Activated CD4-positive, alpha-beta memory T cell treated with anti-CD3 and anti-CD28 coated beads for 36 hours (primary cell): ENCODE measurements at places on chromosomes 7 and 10. TPM values are rescaled to one million over a fixed set of nuclear protein-coding genes. Genes with fewer than 3 reads are reported as not detected.

DNA sequence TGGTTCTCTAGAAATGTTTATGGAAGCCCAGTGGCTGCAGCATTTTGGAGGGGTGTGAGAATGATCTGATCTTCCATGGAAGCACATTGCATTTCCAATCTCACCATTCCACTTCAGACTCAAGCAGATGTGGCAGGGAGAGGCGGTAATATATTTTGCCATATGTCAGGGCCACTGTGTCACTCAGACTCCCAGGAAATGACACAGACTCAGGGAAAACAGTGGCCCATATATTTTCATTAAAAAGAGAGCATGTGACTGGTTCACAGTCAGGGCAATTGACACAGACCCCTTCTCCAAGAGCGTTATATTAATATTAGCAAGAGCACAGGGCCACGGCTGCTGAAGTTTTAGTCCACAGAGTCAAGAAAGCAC lies 149.3 kb upstream of the NRP1 start:
- no peak for DNase-seq

GRCh38 chr7:25032774-25033743 lies 53.1 kb upstream of the OSBPL3 start:
- DNase-seq = no peak

- DNase-seq = no peak
Measured at GRCh38 chr7:105198223-105198622, 184.2 kb downstream of the KMT2E start.

GRCh38 chr10:124257781-124258180 lies 160.9 kb downstream of the OAT start:
- no peak for DNase-seq

DNA sequence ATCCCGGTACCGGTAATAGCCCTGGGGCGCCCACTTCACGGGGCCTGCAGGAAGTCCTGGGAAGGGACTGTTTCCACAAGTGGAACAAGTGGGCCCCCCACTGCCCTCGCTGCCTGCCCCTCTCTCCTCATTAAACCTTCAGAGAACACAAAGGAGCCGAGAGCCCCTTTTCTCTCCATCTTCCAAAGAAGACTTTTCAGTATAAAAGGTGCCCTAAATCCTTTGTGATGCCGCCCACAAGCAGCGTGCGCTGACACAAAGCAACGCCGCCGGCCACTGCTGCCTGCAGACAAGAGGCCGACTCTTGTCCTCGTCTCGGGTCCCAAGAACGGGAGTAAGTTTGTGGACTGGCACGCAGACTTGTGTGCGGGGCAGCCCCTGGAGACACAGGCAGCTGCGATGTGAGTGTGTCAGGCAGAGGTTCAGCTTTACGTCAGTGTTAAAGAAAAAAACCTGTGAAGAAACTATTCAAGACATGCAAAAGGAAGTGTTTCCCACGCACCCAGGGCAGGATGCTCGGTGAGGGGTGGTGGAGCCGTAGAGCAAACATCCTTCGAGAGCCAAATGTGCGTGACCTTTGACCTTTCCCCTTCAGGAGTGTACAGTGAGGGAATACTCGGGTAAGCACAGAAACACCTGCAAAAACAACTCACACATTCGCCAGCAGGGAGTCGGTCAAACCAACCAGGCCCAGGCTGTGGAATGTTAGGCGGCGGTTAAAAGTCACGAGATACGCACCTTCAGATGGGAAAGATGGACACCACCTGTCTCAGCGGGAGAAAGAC lies 118.2 kb downstream of the VIPR2 start:
- DNase-seq = peak; percentile 41

GRCh38 chr7:49577576-49577975 lies 195.9 kb upstream of the VWC2 start:
- DNase-seq = no peak

DNA sequence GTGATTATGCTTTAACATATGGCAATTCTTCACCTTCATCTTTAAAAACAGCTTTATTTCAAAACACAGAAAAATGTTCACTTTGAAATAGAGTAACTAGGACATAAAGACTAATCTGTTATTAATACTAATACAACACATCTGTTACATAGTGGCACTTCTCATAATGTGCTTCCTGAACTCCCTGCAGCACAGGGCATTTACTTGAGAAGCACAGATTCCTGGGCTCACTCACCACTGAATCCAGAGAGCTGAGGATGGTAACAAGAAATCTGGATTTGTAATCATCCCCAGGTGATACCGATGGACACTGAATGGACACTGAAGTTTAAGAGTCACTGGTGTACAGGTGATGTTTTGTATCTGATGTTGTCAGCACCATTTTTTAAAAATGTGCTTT lies 96.1 kb downstream of the COL28A1 start:
- DNase-seq = no peak

- no peak for DNase-seq
Measured at GRCh38 chr7:143247372-143247771, 15.9 kb upstream of the GSTK1 start.

GRCh38 chr7:110157631-110158362 lies 933.1 kb upstream of the LRRN3 start:
- DNase-seq = no peak

DNA sequence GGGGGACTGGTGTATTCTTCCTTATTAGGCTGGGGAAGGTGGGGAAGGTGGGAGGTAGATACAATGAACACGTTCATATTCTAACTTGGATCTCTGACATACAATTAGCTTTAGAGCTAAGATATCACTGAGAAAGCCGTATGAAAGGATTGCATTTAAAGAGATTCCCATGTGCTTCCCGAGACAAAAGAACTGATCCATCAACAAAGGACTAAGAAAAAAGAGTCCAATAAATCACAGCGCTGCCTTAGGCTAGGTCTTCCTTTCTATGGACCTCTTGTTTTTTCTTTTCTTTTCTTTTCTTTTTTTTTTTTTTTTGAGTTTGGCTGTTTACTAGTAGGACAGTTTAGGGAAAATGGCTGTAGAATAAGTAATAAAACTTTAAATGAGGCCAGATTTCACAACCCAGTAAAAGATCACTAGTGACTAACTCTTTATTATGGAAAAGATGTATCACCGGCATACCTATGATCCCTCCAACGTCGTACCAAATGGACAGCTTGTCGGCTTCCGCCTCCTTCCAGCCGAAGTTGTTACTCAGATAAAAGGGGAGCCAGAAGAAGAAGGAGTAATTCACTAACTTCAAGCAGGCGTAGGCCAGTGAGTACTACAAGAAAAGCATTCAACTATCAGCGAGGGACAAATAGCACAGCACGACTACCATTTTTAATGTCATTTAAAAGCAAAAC lies 50.0 kb downstream of the SLC37A3 start:
- no peak for DNase-seq

- no peak for DNase-seq
Measured at GRCh38 chr10:116134322-116134721, 138.7 kb downstream of the GFRA1 start.

DNA sequence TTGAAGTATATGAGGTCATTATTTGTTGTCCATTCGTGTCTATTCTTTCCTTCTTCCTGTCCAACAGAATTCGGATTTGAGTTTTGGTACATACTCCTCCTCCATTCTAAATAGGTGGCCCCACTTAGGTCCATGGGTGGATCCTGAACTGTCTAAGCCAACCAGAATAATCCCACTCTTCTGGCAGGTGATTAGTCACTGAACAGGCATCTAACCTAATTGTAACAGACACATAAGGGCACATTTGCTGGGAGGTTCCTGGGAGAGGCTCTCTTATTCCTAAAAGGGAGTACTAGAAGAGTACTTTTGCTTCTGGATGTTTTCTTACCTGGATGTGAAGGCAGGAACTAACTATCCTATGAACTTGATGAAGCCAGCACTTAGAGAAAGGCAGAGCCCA lies 16.8 kb downstream of the LRRC72 start:
- no peak for DNase-seq

GRCh38 chr10:125637496-125637895 lies 45.5 kb downstream of the TEX36 start:
- DNase-seq = no peak

DNA sequence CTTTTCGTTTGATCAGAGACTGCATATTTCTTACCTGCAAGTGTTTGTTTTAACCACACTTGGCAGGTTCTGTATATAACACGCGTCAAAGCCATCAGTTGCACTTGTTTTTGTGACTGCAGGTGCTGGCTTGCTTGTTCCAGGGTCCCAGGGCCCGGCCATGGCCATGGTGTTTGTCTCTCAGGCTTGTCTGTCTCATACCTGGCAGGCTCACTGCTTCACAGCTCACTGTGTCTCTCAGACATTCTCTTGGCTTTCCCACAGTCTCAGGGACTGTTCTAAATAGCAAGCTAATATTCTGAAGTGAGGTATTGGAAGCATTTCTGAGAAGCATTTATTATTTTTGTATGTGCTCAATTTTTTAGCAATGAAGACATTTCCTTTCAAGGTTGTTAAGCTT lies 46.9 kb downstream of the GPR141 start:
- no peak for DNase-seq

DNA sequence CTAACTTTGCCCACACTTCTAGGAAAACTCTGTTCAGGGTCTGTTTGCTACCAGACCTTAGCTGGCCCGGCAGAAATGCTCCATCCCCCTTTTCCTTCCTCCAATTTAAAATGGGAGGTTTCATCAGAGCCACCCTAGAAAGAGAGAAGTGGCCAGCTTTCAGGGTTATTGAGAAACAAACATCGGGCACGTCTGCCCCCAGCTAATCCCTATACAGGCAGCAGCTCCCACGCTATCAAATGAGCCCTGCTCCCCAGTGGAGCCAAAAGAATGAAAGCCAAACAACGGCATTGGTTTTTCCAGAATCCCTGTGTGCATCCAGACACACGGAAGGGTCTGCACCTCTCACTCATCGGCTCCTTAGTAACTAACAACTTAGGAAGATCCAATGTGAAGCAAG lies 132.5 kb downstream of the GRID1 start:
- no peak for DNase-seq

- no peak for DNase-seq
Measured at GRCh38 chr7:7970237-7970530, 1.6 kb downstream of the GLCCI1 start.

DNA sequence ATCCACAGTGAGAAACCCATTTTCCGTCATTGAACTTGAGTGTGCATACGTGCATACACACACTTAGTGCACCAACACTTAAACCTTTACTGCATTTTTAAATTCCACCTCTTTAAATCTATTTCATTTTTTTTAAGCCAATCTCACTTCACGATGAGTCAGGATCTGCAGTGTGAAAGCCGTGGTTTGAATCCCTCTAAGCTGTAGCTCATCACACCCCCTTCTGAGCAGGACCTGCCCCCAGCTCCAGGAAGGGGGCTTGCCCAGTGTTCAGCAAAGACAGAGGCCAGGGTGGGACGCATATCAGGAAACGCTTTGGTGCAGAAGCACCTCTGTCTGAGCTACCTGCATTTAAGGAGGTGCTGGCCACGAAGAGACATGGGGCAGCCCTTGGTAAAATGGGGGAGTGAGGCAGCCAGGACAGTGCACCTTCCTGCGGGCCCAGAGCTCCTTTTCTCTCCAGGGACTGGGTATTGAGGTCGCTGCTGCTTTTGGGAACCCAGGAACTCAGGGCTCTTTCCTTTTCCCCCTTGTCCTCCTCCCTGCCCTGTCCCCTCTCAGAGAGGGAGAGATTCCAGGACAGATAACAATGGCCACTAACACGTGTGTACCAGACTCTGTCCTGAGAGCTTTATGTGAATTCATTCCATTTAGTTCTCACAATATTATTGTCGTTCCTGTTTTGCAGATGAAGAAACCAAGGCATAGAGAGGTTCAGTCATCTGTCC lies 21.7 kb downstream of the ZNF316 start:
- DNase-seq = no peak

DNA sequence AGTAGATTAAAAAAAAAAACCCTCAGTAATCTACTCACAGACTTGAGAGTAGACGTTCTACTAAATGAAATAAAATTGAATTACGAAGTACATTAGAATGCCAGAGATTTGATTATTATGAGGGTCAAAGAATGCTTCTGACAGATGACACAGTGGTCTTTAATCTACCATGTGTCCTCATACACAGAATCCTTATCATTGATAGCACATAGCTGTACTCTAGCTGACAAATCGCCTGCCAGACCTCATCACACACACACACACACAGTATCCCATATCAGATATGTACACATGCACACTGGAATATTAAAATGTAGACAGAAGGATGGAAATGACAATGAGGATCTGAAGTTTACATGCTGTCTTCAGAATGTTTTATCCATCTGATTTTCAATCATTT lies 104.6 kb downstream of the SORCS1 start:
- DNase-seq = no peak

DNA sequence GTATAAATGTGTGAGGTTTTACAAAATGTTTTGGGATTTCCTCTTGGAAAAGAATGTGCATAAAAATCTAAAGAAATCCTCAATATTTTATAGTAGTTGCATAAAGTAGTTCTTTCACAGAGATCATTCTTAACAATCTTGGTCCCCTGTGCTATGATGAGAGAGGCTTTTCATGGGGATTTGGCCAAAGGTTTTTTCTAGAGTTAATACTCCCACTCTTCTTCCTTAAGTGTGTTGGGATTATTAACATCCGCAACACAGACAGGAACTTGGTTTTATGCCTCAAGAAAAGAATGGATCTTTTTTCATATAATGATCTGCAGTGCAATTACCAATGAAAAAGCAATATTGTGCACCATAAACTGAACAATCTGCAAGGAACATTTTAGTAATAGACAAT lies 71.5 kb downstream of the AGMO start:
- DNase-seq = no peak

DNA sequence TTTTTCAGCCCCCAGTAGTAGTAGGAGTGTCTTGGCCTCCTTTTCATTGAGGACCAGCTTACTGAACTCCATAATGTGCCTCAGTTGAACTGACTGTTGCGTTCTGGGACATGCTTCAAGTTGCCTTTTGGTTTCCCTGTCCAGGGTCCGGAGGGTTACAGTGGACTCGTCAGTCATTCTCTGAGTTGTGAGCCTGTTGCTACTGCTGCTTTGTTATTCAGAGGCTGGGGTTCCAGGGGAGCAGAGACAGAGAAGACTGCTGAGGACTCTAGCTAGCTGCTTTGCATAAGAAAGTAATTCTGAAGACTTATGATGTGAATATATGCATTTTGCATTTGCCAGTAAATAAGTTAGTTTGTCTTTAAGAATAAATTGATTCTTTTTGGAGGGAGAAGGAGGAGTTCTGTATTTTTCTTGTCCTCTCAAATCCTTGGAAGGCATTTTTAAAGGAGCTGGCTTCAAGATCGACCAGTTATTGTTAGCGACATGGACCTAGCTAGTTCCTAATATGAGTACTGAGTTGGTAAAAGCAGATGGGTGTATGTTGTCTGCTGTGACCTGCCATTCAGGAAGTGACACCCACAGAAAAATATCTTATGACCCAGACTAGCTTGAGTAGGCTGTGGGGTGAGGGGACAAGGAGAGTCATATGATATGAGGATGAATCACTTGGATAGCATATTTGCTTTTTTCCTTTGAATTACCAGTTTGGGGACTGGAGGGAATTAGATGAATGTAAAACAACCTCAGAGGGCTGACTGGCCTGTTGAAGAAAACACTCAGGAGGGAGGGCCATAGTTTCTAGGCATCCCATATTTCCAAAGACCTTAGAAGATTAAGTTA lies 8.3 kb downstream of the PI4K2A start:
- peak; percentile 64 for DNase-seq

ACTR3C gene
- 8.8 TPM for total RNA-seq

NEUROD6 gene
- not detected for total RNA-seq

KIF11 gene
- 56.3 TPM for total RNA-seq

CYP2E1 gene
- total RNA-seq = 0.86 TPM

CYP2W1 gene
- total RNA-seq = not detected
